ENCODE measurements at places on chromosomes 3 and 15. TPM values are rescaled to one million over a fixed set of nuclear protein-coding genes. Genes with fewer than 3 reads are reported as not detected.

HYAL3 gene
- 3.1 TPM for total RNA-seq

ST8SIA2 gene
- 0.25 TPM for total RNA-seq

VWA5B2 gene
- 0.72 TPM for total RNA-seq

PLA2G4E gene
- total RNA-seq: not detected
